Stimulated activated CD8-positive, alpha-beta memory T cell treated with anti-CD3 and anti-CD28 coated beads, Interleukin-4, amount 100 ng/mL, for 24 hours (primary cell): ENCODE measurements at places on chromosomes 16 and 17.

GRCh38 chr17:41635121-41636097 lies 11.0 kb upstream of the KRT17 start:
- DNase-seq: no peak

GRCh38 chr17:70588003-70588402 lies 418.7 kb downstream of the KCNJ2 start:
- no peak for DNase-seq

GRCh38 chr17:62720126-62720850 lies 87.8 kb downstream of the MARCHF10 start:
- DNase-seq: no peak

DNA sequence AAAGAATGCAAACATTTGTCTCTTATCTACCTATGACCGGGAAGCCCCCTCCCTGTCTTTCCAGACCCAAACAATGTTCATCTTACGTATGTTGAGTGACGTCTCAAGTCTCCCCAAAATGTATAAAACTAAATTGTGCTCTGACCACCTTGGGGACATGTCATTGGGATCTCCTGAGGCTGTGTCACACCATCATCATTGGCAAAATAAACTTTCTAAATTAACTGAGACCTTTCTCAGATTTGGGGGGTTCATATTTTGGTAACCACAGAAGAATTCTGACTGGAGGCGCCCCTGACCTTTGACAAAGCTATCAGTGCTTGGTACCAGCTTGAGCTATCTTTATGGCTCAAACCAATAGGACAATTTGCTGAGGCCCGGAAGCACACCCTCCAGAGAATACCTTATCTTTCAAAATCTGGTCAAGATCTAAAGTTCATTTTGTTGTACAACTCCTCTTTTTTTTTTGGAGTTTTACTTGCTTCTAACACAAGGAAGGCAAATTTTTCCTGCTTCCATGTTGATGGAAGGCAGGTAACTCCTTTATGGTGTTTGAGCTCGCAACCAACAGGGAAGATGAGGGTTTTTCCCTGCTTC lies 2.5 kb upstream of the LDHD start:
- no peak for DNase-seq

DNA sequence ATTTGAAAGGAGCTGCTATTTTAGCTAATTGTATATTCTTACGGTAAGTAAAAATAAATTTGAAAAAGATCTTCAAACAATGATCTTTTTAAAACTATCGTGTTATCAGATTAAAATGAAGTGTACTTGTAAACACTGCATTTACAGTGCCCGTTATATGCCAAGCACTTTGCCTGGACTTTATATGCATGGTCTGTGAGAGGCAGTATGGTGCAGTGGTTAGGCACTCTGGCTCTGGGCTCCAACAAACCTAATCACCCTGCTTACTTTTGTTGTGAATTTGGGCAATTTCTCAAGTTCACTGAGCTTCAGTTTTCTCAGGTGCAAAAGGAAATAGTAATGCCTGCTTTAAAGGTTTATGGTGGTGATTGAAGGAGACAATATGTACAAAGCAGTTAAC lies 1.4 kb downstream of the PMP22 start:
- DNase-seq: no peak

- no peak for DNase-seq
Observed at GRCh38 chr16:58495521-58496331, 4.2 kb upstream of the NDRG4 start.

DNA sequence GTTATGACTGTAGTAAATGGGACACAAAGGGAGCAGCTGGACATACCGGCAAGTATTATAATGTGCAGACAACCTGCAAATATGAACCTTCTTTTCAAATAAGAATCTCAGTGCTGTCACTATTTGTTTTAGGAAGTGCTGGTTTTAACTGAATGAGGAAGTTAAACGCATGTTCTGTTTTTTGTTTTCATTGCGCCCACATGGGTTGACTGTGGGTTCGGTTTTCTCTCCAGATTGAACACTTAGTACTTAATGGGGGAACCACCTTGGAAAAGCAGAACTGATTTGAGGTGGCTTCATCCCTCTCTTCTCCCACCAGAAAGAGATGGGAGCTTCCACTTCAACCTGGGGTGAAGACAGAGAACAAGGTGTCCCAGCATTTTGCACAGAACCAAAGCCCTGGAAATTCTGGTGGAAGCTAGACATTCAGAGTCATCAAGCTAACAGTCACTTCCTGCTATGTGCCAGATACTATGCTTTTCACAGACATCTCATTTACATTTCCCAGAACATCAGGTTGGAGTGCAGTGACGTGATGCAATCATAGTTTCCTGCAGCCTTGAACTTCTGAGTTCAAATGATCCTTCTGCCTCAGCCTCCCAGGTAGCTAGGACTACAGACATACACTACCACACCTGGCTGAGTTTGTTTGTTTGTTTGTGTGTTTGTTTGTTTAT lies 149.8 kb downstream of the CDH13 start:
- no peak for DNase-seq

- no peak for DNase-seq
Observed at GRCh38 chr17:72123530-72124437, 3.0 kb downstream of the SOX9 start.

DNA sequence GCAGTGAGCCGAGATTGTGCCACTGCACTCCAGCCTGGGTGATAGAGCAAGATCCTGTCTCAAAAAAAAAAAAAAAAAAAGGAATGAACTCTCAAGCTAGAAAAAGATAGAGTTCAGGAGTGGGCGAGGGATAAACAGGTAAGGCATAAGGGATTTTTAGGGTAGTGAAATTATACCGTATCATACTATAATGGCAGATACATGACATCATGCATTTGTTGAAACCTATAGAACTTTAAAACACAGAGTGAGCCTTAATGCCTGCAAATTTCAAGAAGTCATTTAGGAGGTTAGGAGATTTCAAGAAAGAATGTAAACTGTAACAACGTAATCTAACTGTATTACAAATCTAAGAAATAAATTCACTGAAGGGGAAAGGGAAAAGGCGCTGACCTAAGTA lies 20.4 kb downstream of the SKAP1 start:
- no peak for DNase-seq

GRCh38 chr17:37683454-37683984 lies 40.3 kb upstream of the DDX52 start:
- no peak for DNase-seq

DNA sequence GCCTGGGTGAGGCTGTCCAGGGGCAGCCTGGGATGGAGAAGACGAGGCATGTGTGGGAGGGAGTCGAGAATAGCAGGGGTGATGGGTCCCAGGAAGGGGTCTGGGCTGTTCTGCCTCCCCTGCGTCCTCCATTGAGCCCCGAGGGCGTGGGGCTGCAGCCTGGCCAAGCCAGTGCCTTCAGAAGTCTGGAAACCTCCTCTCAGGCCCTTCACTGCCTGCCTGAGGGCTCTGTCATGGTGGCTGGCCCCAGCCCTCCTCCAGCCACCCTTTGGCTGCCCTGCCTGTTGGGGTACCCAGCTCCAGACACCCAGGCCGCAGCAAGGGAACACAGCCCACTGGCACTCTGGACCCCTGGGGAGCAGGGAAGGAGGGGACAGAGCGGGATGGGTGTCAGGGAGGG lies 27.6 kb downstream of the ENGASE start:
- DNase-seq: no peak

- no peak for DNase-seq
Observed at GRCh38 chr17:67044940-67045339, 586 bp downstream of the CACNG1 start.

DNA sequence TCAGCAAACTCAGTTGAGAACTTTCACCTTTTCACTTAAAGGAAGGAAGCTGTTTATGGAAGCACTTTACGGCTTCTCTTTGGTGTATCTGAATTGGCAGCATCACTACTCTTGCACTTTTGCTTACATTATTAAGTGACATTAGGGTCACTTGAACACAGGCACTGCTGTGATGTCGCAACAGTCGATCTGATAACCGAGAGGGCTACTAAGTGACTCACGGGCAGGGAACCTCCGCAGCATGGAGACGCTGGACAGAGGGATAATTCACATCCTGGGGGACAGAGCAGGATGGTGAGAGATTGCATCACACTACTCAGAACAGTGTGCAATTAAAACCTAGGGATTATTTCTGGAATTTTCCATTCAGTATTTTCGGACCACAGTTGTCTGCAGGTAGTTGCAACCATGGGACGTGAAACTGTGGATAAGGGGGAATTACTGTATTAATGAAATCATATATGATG lies 56.5 kb downstream of the DNAH2 start:
- DNase-seq: no peak

GRCh38 chr16:85928401-85928820 lies 29.4 kb downstream of the IRF8 start:
- no peak for DNase-seq

DNA sequence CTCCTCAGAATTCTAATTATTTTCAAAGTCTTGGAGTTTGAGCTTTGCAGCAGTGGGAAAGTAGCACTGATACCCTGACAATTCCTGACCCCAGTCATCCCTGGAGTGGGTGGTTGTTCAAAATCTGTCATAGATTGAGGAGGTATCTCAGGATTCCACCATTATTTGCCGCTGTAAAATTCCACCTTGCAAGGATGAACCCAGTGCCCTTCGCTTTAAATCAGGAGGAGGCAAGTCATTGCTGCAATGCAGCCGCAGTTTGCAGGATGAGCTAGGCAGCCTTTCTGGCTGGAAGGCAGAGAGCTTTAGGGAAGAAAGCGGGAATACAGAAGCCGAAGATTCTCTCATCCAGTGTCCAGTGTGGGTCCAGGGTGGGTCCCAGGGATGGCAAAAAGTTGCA lies 296.9 kb downstream of the RBFOX1 start:
- no peak for DNase-seq

DNA sequence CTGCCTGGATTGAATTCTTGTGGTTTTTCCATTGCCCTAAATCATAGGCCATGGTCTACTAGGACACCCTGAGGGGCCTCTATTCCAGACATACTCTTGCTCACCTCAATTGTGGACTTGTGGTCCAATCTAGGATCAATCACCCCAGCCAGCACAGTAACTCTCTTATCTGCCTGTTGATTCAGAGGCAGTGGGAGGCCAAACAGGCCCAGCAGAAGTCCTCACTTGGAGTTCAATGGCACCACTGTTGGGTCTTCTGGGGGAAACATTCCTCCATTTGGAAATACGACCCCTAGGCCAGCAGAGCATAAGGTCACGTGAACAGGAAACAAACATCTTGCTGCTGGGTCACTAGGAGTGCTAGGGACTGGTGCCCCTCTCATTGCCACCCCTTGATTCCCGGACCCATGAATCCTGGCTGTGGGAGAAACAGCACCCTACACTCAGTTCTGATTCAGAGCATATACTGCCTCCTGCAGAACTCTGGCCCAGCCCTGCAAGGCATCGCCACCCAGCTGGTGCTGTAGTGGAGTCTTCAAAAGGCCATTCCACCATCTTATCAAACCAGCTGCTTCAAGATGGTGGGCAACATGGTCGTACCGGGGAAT lies 6.8 kb upstream of the NXN start:
- DNase-seq: no peak
